Activated naive CD4-positive, alpha-beta T cell (primary cell): ENCODE measurements at places on chromosomes 12 and 14.

DNA sequence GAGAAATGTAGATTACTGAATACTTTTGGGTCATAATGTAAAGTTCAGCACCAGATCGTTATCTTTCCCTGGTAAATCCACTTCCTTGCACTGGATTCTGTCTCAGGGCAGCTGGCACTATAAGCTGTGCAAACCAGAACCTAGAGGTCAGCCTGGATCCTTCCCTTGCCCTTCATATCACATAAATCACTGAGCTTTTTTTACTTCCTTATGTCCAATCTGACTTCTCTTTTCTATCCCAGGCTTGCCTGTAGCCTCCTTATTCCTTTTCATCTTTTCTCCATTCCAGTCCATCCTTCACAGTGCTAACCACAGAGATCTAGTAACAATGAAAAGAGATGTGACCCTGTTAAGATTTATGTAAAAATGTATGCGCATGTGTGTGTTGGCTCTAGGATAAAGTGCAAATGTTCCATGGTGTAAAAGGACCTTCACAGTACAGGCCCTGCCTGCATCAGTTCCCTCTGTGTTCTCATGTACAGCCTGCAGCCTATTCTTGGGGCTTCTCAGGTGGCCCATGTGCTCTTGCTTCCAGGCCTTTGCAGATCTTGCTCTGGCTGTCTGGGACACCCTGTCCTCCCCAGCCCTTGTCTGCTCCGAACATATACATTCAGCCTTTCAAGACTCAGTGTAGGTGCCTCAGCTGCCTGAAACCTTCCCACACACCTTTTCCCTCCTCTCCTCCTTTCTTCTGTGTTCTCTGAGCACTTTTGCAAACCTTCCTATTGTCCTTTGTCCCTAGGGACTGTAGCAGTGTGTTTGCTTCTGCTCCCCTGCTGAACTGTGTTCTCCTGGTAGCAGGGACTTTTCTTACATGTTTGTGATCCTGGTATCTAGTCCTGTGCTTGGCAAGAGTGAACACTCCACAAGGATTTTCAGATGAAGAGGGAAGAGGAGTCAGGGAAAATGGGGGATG lies 30.0 kb downstream of the PELI2 start:
- no peak for DNase-seq

GRCh38 chr14:97071177-97071576 lies 274.0 kb downstream of the VRK1 start:
- DNase-seq = no peak

DNA sequence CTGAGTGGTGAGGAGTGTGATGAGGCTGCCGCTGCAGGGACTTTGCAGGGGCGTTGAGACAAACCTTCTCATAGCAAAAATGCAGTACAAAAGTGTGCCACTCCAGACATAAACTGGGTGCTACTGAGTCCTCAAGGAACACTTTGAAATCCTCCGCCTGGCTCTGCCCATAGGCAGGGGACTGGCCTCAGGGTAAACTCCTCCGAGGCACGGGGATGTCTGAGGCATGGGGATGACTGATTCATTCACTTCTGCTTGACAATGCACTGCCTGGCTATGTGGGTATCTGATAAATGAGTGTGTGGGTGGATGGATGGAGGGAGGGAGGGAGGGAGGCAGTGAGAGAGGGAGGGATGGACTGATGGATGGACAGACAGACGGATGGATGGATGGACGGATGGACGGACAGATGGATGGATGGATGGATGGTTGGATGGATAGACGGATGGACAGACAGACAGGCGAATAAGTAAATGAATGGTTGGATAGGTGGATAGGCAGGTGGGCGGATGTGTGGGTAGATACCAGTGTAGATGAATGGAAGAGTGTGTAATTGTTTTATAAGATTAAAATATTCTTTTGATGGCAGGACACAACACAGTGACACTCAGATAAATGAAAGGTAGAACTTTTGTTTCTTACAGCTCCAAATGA lies 2.1 kb upstream of the BDKRB2 start:
- no peak for DNase-seq

DNA sequence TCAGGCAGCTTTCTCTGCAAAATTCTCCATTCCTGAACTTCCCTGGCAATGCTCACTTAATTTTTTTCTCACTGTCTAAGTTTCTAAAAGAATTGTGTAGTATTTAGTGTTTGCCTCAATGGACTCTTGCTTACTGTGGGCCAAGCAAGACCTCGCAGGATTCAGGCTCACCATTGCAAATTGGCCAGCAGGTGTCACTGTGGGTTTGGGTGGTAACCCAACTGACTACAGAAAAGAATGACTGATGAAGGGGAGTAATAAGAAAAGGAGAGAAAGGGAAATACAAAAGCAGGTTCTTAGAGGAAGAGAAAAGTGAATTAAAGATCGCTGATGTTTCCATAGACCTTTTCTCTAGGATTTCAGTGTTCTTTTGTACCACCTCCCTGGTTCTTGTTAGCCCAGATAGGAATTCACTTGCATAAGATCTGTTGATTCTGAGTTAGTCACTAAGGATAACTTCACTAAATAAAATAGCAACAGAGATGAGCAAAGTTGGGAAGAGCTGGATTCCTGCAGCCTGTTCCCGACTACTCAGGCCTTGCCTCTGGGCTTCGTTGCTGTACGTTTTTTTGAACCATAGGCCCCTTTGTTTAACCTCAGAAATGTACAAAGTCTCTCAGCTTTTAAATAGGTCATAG lies 386.5 kb upstream of the DDHD1 start:
- peak; percentile 6 for DNase-seq

DNA sequence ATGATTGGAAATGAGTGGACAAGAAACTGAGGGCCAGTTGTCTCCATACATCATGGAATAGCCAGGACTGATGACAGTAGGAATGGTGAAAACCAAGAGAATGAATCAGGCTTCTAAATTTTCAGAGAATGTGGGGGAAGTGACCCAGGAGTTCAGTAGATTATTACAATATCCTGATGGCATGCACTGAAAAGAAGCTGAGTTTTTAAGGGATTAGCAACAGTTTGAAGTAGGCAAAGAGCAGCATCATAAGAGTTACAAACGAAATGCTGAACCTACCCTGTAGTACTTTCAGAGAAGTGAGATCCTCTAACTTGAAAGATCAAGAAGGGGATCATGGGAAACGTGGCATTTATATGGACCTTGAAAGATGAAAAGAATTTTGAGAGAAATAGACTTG lies 13.2 kb downstream of the SLC2A14 start:
- DNase-seq = no peak

DNA sequence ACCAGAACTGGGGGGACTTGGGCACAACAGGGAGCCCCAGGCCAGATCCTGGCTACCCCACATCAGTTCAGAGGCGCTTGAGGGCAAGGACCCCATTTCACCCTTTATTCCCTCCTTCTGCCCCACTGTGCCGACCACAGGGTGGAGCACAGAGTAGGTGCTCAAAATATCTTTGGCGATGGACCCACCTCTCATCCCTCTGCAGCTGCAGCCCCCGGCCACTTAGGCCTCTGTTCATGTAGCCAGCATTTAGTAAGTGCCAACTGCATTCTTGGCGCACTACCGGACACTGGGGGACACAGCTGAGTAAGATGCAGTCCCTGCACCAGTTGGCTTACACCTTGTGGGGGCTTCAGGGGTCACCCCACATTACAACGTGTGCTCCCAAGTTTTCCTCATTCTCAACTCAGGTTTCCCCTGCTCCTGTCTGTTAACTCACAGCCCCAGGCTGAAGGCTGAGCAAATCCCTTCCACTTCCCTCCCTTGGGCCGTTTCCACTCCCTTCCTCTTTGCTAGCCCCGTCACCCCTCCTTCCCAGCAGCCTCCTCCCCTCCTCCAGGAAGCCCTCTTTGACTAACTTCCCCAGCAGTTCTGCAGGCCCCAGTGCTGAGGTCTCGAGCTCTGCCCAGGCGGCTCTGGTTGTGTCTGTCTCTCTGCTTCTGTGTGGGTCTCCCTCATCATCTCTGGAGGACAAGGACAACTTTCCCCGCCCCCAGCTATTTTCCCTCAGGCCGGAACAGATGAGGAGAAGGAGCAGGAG lies 26.5 kb downstream of the KRT80 start:
- DNase-seq = no peak

GRCh38 chr12:51915003-51915625 lies 7.8 kb downstream of the ACVRL1 start:
- no peak for DNase-seq
